ENCODE measurements at places on chromosomes 2 and 18.

DNA sequence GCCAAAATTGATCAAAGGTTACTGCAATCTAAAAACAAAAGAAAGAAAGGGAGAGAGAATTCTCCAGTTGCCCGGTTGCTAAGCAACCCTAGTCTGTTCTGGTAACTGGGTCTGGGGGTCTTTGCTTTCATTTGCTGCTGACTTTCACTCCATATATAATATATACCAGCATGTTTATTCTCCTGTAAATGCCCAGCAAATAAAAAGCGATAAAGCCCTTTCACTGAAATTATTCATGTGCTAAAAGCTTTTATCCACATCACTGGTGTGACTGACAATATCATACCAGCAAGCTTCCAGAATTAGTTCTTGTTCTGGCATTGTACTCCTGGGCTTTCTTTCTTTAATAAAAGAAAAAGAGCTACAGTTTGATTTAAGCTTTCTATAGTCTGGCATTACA lies 75.5 kb upstream of the ST8SIA3 start:
- DNase-seq = no peak

- no peak for DNase-seq
Measured at GRCh38 chr18:79604913-79605880, 74.4 kb upstream of the CTDP1 start.

GRCh38 chr18:12307701-12308385 lies at the start of gene TUBB6:
TSS of gene TUBB6 (plus strand) at chr18:12308241. CDS start at chr18:12308293, 52 bp downstream.
- no peak for DNase-seq

DNA sequence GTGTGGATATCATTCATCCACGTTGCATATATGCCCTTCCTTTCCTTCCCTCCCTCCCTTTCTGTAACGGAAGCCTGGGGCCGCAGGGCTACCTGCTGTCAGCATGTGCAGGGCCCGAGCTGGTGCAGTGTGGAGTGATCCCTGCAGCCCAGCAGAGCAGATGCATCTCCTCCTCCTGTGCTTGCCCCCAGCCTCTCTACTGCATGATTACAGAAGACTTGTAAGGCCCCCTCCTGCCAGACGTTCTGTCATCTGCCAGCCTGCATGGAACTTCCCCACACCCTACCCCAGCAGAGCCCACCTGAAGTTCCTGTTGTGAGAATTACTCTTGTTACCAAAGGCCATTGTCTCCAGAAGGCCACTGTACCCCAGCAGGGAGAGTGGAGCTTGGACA lies 67.5 kb upstream of the FOSL2 start:
- DNase-seq = no peak

- no peak for DNase-seq
Measured at GRCh38 chr2:215722125-215722524, 286.3 kb upstream of the FN1 start.

- DNase-seq = no peak
Measured at GRCh38 chr18:25247725-25248124, 104.2 kb downstream of the ZNF521 start.

DNA sequence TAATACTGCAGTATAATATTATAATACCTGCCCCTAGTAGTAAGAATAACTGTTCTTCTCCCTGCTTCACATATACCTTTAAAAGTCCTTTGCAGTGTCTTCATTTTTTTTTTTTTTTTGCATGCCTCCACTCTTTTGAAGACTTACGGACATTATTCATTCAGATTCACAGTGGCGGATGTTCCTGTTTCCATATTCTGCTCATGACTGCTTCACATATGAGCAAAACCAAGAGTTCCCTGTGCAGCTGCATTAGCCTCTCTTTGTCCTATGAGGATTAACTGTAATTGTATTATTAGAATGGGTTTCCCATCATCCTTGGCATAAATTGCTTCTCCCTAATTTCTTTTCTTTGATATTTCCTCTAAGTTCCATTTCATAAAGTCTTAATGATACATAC lies 12.8 kb downstream of the IL18RAP start:
- DNase-seq = no peak

DNA sequence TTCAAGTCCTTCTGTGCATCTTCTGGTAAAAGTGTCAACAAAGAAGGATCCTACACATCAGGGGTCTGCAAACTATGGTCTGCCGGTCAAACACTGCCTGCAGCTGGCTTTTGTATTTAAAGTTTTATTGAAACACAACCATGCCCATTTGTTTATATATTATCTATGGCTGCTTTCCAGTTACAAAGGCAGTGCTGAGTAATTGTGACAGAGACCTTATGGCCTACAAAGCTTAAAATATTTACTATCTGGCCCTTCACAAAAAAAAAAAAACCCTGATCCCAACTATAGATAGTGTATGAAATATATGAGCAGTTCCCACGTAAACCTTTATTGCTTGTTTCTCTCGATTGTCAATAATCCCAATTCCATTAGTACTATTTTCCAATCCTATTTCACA lies 101.4 kb downstream of the RBMS1 start:
- DNase-seq = no peak

GRCh38 chr18:39958876-39959275 lies 1996.2 kb upstream of the PIK3C3 start:
- DNase-seq = no peak

- DNase-seq = no peak
Measured at GRCh38 chr2:148978706-148979105, 59.8 kb upstream of the LYPD6B start.

- DNase-seq = no peak
Measured at GRCh38 chr2:20173496-20174402, 51.2 kb downstream of the SDC1 start.

GRCh38 chr2:217604527-217605194 lies 398.1 kb downstream of the TNS1 start:
- no peak for DNase-seq

GRCh38 chr2:68719912-68720311 lies 14.7 kb upstream of the ARHGAP25 start:
- no peak for DNase-seq

- no peak for DNase-seq
Measured at GRCh38 chr18:23131693-23132319, 3.5 kb upstream of the CABLES1 start.
